Testis (tissue), 5 donors: ENCODE measurements at places on chromosomes 12 and 14. TPM values are rescaled to one million over a fixed set of nuclear protein-coding genes. Genes with fewer than 3 reads are reported as not detected.

The KIF5A gene
- total RNA-seq = 6.8 TPM

The DAO gene
- total RNA-seq = 0.79 TPM

The EXOC3L4 gene
- total RNA-seq = 1.0 TPM

The NEMF gene
- total RNA-seq = 81.3 TPM

The FGF23 gene
- not detected for total RNA-seq

The KRT6C gene
- total RNA-seq = not detected

The CCDC175 gene
- total RNA-seq = 9.8 TPM

The PTPRR gene
- total RNA-seq = 0.43 TPM

The TOMM20L gene
- 9.8 TPM for total RNA-seq

The OVCH1 gene
- 0.43 TPM for total RNA-seq

The KCNK10 gene
- total RNA-seq = 4.2 TPM

The B4GALNT1 gene
- total RNA-seq = 3.2 TPM

The PRH2 gene
- total RNA-seq = 1.2 TPM

The KRT86 gene
- 3.2 TPM for total RNA-seq

The GDF3 gene
- total RNA-seq = not detected

The SLC17A8 gene
- total RNA-seq = 0.37 TPM

The GPN3 gene
- total RNA-seq = 41.8 TPM

The STYK1 gene
- total RNA-seq = 0.50 TPM

The GLT8D2 gene
- 8.1 TPM for total RNA-seq

The PMCH gene
- not detected for total RNA-seq

The ZNF385A gene
- total RNA-seq = 3.5 TPM

The REP15 gene
- 1.0 TPM for total RNA-seq

The SAMD15 gene
- total RNA-seq = 9.2 TPM

The MYH6 gene
- total RNA-seq = 0.12 TPM
